ENCODE measurements at places on chromosomes 5 and 9.

DNA sequence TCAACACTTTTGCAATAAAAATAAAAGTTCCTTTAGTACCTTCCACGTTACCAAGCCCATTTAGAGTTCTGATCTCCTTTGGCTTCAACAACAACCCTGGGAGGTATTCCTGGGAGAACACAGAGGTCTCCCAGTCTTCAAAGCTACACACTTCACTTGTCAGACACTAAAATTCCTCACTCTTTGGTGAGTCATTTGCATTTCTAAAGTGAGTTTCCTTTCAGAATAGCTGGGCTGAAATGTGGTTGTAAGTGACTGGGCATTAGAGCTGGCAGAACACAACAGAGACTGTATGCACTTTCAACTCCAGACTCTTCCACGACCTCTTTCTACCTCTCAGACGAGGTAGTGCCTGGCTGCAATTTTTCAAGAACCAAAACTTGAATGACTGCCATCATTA is 11.5 kb upstream of the F2RL1 start:
- no peak for DNase-seq

DNA sequence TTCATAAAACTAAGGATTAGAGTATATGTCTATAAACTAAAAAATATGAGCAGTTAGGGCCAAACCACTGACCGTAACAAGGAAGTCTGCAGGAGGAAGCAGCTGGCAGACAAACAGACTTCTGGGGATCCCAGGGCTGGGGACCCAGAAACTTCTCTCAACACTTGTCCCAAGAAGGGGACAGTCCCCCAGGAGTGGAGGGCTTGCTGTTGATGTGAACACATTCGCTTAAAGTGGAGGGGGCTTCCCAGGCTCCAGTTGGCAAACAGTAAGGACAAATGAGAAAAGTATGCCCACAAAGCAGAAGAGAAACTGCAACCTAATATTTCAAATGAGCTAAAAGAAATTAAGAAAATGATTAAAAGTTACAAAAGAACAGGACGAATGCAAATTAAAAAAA is 83.7 kb downstream of the PDE8B start:
- peak; percentile 55 for DNase-seq

DNA sequence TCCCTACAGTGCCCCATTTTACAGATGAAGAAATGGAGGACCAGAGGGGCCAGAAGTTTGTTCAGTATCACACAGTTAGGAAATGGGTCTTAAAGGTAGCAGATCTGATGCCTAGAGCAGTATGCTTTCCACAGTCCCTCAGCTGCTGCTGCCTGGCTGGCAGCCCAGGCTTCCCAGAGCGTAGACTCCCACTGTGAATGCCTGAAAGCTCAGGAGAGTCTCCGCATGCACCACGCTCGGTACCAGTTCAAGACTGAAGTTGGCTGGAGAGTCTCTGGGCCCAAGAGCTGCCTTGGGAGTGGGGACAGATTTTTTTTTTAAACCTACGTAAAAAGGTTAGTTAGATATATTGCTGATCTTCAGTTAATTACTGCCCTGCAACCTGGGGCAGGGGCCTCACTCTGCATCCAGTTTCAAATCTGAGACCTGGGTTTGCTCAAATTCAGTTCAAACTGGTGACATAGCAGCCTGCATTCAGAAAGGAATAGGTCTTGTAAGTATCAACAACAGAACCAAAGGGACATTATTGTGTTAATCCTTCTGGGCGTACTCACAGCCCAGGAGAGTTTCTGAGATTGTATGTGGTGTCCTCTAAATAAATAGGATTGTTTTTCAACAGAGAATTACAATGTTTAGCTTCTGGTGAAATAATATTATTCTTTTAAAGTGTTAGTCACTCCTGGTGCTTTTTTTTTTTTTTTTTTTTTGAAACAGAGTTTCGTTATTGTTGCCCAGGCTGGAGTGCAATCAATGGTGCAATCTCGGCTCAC is 8.3 kb downstream of the NANS start:
- no peak for DNase-seq

DNA sequence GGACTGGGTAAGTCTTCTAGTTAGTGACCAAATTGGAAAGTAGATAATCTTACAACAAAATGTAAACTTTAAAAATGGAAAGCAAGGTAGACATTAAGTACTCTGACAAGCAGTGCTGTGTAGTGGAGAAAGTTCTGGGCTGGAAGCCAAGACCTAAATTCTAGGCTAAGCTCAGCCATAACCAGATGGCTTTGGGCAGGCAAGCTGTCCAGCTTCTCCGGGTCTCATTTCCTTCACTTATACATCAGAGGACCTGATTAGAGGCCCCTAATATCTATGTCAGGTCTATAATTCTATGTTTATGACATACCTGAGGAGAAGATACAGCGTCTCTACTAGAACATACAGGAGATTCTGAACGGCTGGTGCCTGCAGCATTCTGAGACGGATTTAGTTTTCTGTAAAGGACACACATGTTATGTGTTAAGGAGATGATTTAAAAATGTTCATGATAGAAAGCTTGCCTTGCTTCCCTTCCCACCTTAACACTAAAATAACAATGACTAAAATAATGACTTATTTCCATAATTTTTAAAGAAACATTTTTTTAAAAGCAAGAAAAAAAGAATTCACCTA is 61.2 kb downstream of the ELL2 start:
- no peak for DNase-seq

DNA sequence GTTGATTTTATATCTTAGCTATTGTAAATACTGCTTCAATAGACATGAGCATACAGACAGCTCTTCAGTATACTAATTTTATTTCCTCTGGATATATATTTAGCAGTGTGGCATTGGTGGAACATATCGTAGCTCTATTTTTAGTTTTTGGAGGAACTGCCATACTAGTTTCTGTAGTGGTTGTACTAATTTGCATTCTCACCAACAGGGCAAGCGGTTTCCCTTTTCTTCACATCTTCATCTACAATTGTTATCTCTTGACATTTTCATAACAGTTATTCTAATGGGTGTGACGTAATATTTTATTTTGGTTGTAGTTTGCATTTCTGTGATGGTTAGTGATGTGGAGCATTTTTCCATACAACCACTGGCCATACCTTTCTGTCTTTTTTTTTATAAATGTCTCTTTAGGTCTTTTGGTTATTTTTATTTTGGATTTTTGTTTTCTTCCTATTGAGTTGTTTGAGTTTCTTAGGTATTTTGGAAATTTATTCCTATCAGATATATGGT is 32.5 kb downstream of the TAF11L14 start:
- no peak for DNase-seq

GRCh38 chr9:108149326-108149725 is 659.8 kb upstream of the KLF4 start:
- no peak for DNase-seq

GRCh38 chr5:104955479-104955878 is 1392.9 kb upstream of the NUDT12 start:
- DNase-seq, result no peak

- DNase-seq, result no peak
These were observed 45.6 kb downstream of the AOPEP start for GRCh38 chr9:94772144-94772543.

DNA sequence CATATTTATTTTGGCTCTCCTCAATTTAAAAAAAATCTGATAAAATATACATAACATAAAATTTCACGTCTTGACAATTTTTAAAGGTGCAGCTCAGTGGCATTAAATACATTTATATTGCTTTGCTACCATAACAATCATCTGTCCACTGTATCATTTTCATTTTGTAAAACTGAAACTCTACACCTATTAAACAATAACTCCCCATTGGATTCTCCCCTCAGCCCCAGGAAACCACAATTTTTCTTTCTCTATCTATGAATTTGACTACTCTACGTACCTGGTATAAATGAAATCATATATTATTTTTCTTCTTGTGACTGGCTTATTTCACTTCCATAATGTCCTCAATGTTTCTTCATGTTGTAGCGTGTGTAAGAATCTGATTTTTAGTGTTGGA is 563.5 kb downstream of the PRR16 start:
- no peak for DNase-seq

GRCh38 chr5:145068721-145069120 is 766.4 kb downstream of the PRELID2 start:
- DNase-seq, result no peak

DNA sequence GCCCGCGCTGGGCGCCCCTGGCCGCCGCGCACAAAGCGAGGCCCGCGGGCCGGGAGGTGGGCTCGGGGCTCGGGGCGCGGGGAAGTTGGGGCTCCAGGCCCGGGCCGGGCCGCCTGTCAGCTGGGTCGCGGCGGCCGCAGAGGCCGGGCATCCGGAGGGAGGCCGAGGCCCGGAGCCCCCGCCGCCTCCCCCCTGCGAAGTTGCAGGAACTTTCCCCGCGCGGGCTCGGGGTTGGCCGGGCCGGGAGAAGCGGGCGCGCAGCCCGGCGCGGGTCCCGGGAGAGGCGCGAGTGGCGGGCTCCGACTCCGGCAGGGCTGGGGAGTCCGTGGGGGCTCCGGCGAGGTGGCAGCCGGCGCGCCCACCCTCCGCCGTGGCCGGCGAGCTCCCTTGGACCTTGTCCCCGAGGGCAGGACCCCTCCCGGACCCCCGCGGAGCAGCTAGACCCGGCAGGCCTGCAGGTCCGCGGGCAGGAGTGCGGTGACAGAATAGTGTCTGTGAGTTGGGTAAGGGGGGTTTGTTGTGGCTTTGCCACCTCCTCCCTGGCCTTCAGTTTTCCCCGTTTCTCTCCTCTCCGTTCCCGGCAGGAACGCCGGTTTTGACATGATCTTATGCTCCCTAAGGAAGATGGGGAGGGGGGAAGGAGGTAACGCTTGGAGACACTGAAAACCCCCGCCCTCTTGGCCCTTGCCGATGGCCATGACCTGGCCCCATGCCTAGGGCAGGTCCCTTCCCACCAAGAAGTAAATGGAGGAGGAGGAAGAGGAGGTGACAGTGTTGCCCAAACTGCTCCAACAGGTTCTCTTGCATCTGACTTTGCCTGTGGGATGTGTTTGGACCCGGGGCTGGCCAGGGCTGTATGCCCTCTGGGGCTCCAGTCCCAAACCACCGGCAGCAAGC is 942 bp downstream of the PHF2 start:
- no peak for DNase-seq

GRCh38 chr5:74017112-74017511 is 391.1 kb downstream of the ARHGEF28 start:
- no peak for DNase-seq

GRCh38 chr9:129333617-129334104 is 155.6 kb upstream of the IER5L start:
- no peak for DNase-seq

- no peak for DNase-seq
These were observed 483.4 kb upstream of the KIF2A start for GRCh38 chr5:61822584-61822983.

GRCh38 chr9:38733503-38733902 is 13.6 kb upstream of the FAM240B start:
- DNase-seq, result no peak

- no peak for DNase-seq
These were observed 40.7 kb upstream of the ADAMTS2 start for GRCh38 chr5:179385914-179386313.

DNA sequence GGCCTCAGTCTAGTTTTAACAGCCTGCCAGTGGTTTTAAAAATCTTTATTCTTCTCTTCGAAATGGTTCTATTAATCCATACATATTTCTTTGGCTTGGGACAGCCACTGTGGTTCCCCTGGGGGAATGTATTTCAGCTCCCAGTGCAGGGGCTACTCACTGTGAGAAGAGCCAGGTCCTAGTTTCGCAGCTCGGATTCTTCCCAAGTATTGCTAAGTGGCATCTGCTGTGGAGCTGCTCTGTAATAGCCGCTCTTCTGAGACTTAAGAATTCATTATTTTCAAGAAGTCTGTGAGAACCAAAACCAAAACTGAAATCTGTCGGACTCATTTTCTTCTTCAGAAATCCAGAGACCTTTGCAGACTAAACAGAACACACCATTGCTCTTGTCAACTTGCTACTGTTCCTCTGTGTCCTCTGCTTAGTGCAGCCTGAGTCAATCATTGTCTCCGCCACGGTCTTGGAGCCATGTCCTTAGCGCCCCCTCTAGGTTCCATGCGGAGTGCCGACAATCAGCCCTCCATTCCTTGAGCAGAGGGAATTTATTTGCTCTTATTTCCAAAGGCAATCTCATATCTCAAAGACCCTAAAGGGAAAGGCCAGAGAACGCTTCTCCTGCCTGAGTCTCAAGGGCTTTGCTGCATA is 478.2 kb downstream of the SPATA31D1 start:
- DNase-seq, result no peak

- DNase-seq, result no peak
These were observed 360 bp upstream of the ZCCHC10 start for GRCh38 chr5:133026664-133027153.

DNA sequence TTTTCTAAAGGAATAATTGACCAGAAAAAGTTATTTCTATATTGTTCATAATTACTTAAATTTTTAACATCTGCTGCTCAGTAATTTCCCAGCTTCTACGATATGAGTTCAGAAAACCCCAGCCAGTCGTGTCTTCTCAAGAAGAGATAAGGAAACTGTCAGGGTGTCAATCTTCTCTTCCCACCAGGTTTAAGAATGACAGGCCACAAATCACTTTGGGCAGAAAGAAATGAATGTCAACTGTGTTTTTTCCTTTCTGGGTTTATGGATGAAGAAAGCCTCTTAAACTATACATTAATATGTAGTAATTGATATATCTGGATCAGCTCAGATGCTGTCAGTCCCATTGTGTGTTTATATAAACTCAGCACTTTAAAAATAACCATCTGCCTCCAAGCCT is 453.2 kb upstream of the NUDT12 start:
- DNase-seq, result no peak

DNA sequence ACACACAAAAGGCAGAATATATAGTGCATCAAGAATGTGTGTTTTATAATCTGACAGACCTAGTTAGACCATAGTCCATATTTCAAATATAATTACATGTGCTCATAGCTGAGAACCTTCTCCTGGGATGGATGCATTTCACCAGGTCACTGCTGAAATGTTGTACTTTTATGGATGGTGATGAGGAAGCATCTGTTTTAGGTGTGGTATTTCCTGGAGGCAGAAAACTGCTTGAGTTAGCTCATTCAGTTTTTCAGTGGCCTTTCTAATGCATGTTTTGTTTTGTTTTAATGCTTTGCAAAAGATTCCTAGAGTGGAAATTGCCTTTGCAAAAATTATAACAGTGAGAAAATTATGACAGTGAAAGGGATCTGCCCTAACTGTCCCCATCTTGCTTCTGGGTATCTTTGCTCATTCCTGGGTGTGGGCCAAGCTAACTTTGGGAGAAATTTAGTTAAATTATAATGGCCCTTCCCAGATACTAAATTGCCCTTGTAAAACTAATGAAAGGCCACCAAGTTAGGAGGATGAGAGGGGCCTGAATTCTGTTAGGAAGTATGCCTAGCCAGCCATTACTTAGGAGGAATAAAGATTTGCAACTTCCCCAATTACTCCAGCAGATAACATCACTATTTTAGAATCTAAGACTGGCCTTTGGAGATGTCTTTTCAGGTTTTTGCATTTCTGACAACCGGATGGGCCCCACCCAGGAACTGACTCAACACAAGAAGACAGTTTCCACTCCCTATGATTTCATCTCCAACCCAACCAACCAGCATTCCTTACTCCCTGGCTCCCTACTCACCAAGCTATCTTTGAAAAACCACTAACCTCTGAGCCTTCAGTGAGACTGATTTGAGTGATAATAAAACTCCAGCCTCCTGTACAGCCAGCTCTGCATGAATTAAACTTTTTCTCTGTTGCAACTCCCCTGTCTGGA is 7.0 kb upstream of the IL12B start:
- peak; percentile 28 for DNase-seq

- no peak for DNase-seq
These were observed 35.8 kb downstream of the PHF2 start for GRCh38 chr9:93612052-93612795.

GRCh38 chr9:82991671-82992070 is 71.3 kb downstream of the RASEF start:
- no peak for DNase-seq

- DNase-seq, result peak; percentile 49
These were observed at the start of the genes ITGA1 and PELO for GRCh38 chr5:52787600-52788504. TSS of gene ITGA1 (plus strand) at chr5:52787916. CDS start at chr5:52788354, 438 bp downstream. TSS of gene PELO (plus strand) at chr5:52787916. CDS start at chr5:52800395, 12,479 bp downstream.

- peak; percentile 4 for DNase-seq
These were observed 79.3 kb downstream of the BRINP1 start for GRCh38 chr9:119289740-119290433.

Data from Kasumi-1 (cell line).